ENCODE measurements at places on chromosomes 6 and 20.

GRCh38 chr20:13420625-13421024 is 199.6 kb downstream of the ISM1 start:
- DNase-seq, result no peak

DNA sequence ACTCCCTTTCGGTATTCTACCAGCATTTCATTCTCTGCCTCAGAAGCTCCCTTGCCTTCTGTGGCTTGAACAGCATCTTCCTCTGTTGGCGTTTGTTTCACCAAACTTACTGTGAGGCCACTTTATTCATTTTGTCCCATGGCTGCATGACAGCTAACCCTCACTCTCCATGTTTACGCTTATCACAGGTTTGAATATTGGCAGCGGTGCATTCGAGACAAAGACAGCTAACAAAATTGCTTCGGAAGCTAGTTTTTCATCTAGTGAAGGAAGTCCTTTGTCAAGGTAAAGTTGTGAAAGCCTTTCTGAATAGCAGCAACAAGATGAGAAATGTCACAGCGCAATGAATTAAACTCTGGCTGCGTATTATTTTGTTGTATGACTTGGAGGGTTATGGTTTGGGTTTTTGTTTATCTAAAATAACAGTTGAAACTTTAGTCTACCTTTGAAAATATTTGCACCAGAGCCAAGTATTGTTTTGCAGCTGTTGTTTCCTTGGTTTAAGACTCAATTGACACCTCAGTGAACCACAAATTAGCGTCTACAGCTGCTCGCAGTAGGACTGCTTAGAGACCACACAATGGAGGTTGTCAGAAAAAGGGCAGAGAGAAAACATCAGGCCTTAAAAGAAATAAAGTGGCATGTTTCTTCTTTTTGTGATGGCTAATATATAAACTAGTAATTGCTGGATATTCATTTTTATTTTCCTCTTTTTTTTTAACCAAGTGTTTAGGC is 70.4 kb upstream of the XRN2 start:
- no peak for DNase-seq

GRCh38 chr20:20712004-20712473 is 405 bp downstream of the RALGAPA2 start:
- no peak for DNase-seq

DNA sequence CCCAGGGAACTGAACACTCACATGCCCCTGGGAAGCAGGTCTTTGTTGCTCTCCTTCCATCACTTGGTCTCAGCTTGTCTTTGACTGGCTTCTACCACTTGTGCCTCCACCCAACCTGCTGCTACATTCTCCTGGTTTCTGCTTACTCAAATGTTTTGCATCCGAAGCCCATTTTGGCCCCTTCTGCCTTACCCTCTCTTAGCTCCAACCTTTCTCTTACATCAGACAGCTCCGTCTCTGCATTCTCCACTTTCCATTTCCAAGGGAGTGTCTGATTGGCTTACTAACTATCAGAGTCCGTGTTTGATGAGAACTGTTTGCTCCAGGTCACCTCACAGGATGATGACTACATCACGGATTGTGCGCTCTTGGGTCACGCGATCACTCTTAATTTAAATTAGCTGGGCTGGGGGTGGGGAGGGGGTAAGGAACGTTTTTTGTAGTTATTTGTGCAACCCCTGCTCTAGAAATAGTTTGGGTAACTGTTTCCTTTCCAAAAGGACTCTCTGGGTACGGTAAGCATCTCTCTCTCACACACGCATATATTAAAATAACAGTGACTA is 844 bp upstream of the ABRACL start:
- DNase-seq, result no peak

- DNase-seq, result no peak
Measured at GRCh38 chr6:133428295-133428694, 187.1 kb downstream of the EYA4 start.

DNA sequence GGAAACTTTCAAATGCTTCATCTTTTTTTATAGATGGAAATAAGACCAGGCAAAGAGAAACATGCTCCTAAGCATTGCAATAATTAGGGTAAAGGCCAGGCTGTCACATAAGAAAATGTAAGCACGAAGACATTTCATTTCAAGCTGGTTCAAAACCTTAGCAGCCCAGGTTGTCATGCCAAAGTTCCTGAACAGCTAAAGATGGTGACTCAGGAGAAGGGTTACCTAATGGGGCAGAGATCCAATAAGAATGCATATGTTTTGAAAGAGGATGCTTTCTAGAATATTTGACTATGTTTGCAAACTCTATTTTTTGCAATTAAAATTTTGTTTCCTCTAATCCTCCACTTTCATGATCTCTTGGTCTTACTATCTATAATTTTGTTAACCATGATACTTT is 65.6 kb upstream of the PHACTR2 start:
- DNase-seq, result no peak

Measured in SJSA1 (cell line).